ENCODE measurements at places on chromosomes 16 and 17.
A peak's percentile ranks its signal among the peaks of the same experiment; 100 is the strongest.

GRCh38 chr17:52823155-52823554 lies 664.6 kb upstream of the CA10 start:
- DNase-seq: no peak

DNA sequence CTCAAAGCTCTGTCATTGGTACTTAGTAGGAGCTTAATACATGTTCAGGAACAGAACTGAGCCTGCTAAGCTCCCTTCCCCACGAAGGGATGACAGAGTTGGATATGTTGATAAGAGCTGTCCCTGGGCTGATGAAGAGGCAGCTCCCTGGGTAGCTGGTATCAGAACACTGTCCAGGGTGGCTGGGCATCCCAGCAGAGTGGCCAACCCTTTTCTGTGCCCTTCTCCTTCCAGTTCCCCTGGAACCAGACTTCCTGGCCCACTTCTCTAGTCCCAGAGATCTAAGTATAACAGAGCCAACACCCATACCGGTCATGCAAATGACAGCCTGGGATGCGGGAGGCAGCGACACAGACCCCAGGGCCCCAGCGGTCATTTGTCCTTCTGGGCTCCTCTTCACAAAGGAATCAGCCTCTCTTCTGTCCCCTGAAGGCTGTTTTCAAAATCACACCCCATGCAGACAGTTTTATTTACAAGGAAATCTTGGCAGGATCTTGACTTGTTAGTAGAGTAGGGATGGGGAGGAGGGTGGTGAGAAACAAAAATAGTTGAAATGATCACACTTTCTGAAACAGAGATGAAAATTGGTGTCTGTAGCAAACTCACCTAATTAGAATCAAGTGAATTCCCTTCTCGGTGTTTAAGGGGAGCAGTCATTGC lies 1.4 kb upstream of the RHBDL3 start:
- DNase-seq: no peak

GRCh38 chr16:23398987-23399805 lies 53.8 kb downstream of the COG7 start:
- no peak for DNase-seq

DNA sequence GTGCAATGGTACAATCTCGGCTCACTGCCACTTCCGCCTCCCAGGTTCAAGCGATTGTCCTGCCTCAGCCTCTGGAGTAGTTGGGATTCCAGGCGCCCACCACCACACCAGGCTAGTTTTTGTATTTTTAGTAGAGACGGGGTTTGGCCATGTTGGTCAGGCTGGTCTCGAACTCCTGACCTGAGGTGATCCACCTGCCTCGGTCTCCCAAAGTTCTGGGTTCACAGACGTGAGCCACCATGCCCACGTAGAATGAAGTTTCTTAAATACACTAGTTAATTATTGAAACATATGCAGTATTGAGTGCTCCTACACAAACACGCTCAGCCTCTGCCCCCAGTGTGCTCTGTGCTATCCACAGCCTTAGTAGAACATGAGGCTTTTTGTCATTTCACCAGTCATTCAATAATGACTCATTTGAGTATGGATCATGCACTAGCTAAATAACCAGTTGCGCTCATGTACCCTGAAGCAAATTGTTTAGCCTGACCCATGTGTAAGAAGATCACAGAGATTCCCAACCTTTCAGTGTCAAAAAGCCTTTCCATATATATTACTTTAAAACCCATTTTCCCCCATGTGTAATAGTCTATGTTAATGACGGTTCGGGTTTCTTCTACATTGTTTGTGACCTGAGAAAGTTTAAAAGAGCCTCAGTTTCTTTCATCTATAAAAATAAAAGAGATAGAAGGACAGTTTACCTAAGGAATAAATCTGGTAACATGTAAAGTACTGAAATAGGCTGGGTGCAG lies 49.7 kb downstream of the TUBD1 start:
- DNase-seq: peak; percentile 94

- DNase-seq: no peak
Measured at GRCh38 chr17:10842658-10843057, 4.8 kb upstream of the PIRT start.

DNA sequence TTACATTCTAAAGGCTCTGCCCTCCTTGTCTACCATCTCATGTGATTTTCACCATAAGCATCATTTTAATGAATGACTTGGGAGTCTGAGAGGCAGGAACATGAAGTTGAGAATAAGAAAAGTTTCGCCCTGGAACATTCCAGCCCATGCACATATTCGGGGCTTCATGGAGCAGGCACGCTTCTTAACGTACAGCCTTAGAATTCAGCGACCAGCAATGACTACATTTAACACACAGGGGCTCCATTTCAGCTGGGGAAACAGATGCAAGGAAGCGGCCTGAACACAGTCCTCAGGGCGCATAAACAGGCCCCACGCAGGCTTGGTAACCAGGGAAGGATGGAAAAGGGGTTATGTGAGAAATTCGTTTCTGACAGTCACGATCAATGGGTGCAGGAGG lies 357.4 kb downstream of the SLC39A11 start:
- no peak for DNase-seq

GRCh38 chr17:68431661-68432071 lies 25.6 kb downstream of the WIPI1 start:
- no peak for DNase-seq

DNA sequence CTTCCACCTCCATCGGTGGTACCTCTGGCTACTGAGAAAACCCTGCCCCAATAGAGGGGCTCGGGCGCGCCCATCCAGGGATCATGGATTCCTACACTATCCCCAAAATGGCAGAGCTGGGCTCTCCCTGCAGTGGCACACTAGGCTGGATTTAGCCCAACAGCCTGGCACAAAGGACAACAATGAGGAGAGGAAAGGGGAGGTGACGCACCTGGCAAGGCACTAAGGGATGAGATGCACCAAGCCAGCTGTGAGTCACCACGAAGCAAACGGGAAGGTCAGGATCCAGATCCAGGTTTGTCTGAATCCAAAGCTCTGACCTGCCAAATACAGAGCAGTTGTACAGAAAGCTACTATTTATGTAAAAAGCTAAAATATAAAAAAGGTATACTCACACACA lies 18.1 kb downstream of the UBE2O start:
- DNase-seq: no peak

DNA sequence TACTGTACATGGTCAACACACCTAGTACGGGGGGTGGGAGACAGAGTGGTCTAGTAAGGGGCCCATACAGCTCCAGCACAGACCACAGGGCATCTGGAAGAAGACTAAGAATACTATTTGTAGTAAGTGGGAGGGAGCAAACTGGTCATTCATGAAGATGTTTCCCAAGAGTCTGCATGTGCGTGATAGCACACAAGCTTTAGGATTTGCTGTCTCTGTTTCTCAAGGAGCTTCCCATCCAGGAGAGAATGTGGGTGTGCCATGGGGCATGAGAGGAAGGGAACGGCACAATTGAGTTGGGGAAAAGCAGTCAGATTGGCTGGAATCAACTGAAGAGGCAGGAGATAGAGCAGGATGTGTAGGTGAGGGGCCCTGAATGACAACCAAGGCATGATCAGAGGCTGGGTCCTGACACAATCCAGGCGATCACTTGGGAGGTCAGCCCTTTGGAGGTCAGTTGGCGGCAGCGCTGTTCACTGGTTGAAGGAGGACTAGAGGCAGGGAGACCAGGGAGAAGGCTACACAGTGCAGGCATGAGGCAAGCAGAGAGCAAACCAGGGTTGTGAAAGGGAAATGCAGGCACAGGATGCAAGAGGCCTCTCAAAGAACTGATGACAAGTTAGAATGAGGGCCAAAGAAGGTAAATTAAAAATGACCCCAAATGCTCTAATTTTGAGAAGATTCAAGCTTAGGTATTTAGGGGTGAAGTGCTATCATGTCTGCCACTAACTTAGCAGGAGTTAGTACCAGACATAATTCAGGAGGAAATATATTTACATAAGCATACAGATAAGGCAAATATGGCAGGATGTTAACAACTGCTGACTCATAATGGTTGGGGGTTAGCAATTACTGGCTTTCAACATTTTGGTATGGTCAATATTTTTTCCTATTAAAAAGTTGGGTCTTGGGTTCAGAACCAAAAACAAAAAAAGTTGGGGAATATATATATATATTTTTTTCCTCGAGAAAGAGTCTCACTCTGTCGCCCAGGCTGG lies 10.3 kb downstream of the UBE2O start:
- DNase-seq: no peak

DNA sequence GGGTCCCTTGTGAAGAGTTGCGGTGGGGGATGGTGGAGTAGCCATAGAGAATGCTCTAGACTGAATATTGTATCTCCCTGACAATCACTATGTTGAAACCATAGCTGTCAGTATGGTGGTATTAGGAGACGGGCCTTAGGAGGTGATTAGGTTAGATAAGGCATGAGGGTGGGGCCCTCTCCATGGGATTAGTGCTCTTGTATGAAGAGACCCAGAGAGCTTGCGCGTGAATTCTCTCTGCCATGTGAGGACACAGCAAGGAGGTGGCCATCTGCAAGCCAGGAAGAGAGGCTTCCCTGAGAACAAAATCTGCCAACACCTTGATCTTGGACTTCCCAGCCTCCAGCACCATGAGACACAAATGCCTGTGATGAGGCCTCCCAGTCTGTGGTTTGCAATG lies 34.5 kb upstream of the MGAT5B start:
- no peak for DNase-seq

- DNase-seq: no peak
Measured at GRCh38 chr17:39653662-39654331, 11.4 kb upstream of the TCAP start.

GRCh38 chr16:66036184-66036583 lies 330.3 kb upstream of the CDH5 start:
- DNase-seq: no peak

DNA sequence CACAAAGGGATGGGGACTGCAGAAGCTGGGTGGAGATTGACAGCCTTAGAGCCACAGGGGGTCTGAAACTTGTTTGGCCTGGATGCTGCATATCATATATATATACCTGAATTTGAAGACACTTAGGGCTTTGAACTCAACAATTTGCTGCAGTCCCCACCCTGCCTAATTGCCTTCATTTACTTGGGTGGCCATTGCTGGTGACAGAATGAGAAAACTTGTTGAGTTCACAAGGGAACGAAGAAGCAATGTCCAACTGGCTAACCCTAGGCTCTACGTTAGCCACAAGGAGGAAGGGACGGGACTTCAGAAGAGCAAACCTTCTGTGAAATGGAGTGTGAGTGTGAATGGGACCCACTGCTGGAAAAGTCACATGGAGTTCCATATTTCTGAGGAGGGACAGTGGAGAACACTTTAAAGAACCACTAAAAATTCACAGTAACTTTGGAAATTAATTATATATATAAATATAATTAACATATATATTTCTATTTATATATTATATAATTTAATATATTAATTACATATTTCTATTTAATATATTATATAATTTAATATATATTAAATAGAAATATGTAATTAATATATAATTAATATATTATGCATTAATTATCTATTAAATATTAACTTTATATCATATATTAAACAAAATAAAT lies 215.3 kb upstream of the SOX9 start:
- DNase-seq: no peak

DNA sequence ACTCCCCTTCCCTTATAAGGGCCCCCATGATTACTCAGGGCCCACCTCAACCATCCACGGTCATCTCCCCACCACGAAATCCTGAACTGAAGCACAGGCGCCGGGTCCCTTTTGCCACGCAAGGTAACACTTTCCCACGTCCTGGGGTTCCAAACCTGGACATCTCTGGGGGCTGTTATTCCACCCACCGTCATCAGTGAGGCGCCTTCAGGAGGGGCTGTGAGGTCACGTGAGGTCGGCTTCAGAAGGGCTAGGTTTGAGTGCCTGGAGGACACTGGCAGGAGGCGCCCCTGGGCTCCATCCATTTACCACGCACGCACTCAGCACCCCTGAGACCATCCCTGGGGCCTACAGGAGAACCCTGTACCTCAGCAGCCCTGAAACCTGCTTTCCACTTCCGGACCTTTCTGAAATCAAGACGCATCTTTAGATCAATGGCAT lies 4.1 kb downstream of the CD2BP2 start:
- no peak for DNase-seq

- DNase-seq: no peak
Measured at GRCh38 chr17:19800571-19800970, 52.5 kb upstream of the ALDH3A1 start.

- DNase-seq: no peak
Measured at GRCh38 chr17:248337-249235, 67.1 kb upstream of the DOC2B start.

DNA sequence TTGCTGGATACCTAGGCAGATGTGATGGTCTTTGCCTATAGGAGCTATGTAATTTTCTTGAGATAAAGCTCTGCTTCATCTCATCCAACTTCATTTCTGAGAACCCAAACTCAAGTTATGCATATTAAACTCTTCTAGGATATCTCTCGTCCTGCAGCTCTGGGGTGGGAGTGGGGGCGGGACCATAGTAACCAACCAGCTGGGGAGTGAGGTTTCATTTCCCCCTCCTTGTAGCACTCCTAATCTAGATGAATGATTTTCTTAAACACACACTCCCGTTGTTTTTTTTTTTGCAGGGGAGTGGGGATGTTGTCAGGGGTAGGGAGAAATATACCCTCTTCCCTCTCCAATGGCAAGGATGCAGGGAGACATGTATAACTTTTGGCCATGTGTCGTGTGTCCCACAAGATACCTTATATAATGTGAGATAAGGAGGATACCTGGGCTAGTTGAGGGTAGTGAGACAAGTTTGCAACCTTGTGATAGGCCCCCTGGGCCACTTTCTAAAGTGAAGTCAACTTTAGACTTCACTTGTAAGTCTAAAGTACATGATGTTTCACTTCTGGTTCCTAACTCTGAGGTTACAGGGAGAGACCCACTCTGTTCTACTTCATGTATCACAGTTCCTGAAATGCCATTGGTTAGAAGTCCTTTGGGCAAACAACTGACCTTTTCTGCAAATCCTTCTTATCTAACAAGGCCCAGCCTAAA lies 10.5 kb upstream of the HEATR6 start:
- DNase-seq: no peak

DNA sequence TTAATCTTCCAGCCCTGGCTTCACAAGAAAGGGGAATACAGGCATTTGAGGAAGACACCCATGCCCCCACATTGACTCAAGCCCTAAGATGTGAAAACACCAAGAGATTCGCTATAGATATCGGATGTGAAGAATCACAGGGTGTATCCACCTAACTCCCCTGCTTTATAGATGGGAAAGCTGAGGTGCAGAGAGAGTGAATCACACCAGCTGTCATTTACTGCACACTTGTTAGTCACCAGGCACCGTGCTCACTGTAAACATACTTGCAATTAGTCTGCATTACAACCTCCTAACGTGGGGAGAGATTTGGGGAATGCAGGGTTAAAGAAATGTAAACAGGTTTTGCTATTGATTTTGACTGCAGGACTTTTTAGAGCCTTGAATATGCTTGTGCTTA lies 325.5 kb downstream of the C16orf95 start:
- no peak for DNase-seq

GRCh38 chr17:7228920-7229319 lies 5.4 kb downstream of the DVL2 start:
- DNase-seq: peak; percentile 57

DNA sequence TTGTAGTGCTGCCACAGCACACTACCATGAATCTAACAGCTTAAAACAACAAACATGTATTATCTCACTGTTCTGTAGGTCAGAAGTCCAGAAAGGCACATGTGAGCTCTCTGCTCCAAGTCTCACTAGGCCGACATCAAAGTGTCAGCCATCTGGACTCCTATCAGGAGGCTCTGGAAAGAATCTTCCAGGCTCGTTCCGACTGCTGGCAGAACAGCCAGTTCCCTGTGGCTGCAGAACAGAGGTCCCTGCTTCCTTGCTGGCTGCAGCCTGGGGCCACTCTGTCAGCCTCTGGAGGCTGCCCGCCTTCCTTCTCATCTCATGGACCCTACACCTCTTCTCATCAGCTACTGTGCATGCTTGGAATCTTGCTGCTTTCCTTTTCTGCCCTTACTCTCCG lies 168.9 kb downstream of the CBLN1 start:
- no peak for DNase-seq

GRCh38 chr16:14286368-14287230 lies 215.5 kb downstream of the MRTFB start:
- peak; percentile 80 for DNase-seq
